ENCODE measurements at places on chromosomes 3 and 15. TPM values are rescaled to one million over a fixed set of nuclear protein-coding genes. Genes with fewer than 3 reads are reported as not detected.

SLC28A2 gene
- polyA plus RNA-seq = 0.43 TPM

GAP43 gene
- 0.39 TPM for polyA plus RNA-seq

MORC1 gene
- 0.49 TPM for polyA plus RNA-seq

DLEC1 gene
- polyA plus RNA-seq = 0.75 TPM

RPUSD3 gene
- polyA plus RNA-seq = 35.4 TPM

NOX5 gene
- polyA plus RNA-seq = 0.38 TPM

GALNT15 gene
- 2.4 TPM for polyA plus RNA-seq

FBN1 gene
- polyA plus RNA-seq = 99.6 TPM

SENP7 gene
- polyA plus RNA-seq = 61.6 TPM

AQR gene
- polyA plus RNA-seq = 44.2 TPM

MYZAP gene
- polyA plus RNA-seq = 5.9 TPM

TMIE gene
- 1.1 TPM for polyA plus RNA-seq

NEDD4 gene
- polyA plus RNA-seq = 15.2 TPM

FRMD4B gene
- 52.3 TPM for polyA plus RNA-seq

SLC9A9 gene
- 5.8 TPM for polyA plus RNA-seq

ITIH1 gene
- 0.35 TPM for polyA plus RNA-seq

SLC38A3 gene
- polyA plus RNA-seq = 6.8 TPM

TARS3 gene
- polyA plus RNA-seq = 18.0 TPM

CYP11A1 gene
- polyA plus RNA-seq = 1.2 TPM

LRRK1 gene
- polyA plus RNA-seq = 1.7 TPM

RAD51 gene
- 14.9 TPM for polyA plus RNA-seq

CYP19A1 gene
- polyA plus RNA-seq = 0.21 TPM

EOMES gene
- 0.15 TPM for polyA plus RNA-seq

PLSCR5 gene
- polyA plus RNA-seq = not detected

GABRA5 gene
- polyA plus RNA-seq = 0.40 TPM

PLA1A gene
- polyA plus RNA-seq = 9.0 TPM

PCOLCE2 gene
- polyA plus RNA-seq = 7.6 TPM
